ENCODE measurements at places on chromosomes 12 and 14.

DNA sequence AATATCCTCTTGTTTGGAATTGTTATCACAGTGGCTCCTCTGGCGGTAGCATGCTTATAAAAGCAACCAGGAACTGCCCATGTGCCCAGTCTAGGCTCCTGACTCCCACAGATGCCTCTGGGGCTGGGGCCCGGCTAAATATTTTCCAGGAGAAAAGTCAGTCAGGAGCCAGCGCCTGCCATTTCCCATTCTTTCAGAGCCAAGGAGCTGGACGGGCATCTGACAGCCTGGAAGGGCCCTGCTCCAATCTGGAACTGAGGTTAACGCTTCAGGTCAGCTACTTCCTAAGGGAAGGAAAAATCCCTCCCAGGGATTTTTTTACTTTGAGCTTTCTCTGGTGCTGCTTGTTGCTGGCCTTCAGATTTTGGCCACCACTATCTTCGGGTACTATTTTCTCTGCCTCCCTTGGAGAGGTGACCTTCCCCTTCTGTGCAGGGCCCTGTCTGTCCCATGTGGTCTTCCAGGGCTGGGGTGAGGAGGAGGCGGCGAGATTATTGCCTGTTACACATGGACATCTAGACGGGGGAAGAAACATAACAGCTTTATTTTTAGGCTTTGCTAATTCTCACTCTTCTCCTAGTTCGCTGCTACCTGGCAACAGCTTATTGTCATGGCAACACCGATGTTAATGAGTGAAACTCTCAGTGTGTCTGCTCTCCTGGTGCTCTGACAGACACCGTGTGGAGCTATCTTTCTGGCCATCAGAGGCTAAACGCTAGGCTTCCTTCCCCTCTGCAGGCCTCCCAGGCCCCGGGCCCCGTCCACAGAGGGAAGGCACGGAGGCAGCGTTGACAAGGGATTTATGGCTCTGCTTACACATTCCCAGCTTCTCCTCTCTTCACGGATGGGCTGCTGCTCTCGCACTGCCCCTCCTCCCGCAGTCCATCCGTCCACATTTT, 160.4 kb downstream of the CACNA1C start:
- no peak for DNase-seq

- DNase-seq, result no peak
Measured at GRCh38 chr12:53950437-53950773, 4.3 kb upstream of the HOXC12 start.

DNA sequence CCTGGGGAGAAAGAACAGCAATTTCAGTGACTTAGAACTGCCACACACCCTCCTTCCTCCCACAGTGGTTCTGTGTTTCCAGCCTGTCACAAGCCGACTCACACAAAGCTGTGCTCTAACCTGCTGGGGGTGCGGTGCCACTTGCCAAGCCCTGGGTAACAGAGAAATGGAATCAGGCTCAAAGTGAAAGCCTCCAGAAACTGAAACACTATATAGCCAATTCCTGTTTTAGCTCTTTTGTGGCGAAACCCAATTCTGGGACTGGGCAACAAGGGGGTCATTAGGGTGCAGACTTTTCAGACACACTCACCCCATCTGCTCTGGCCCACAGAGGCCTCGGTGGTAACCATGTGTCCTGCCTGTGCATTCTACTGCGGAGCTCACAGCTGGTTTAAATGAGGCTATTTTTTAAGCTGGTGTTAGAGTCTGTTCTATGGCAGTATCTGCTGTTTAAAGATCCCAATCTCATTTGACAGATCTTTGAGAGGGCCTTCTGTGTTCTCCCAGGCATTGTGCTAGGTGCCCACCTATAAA, 15.2 kb upstream of the ACTR6 start:
- no peak for DNase-seq

GRCh38 chr12:58233886-58234285, 292.5 kb downstream of the ATP23 start:
- DNase-seq, result no peak

DNA sequence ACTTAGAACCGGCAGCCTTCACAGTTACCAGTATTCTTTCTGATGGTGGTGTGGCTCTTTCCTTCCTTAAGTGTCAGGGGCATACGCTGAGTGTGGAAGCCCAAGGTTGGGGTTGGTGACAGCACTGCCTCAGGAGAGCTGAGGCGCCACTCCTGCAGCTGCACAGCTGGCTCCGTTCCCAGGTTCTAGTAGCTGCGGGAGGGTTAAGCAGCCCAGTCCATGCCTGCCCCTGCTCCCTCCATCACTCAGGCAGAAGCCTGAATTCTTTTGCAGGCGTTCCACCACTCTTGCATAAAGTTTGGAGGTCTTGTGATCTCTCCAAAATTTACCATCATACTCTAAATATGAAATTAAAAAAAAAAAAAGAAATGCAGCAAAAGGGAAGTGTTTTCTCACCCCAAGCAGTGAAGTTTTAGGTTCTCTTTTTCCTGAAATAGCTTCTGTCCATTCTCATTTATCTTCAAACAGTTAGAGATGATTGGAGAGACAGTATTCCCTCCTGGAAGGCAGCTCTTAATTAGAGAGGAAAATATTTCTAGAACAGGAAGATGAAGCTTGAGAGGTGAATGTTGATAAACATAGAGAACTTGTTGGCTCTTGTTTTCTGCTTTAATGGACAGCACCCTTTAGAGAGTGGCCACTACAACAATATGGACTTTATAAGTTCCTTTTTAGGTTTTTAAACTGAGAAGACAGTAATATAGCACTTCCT, 136.1 kb downstream of the FGD4 start:
- peak; percentile 92 for DNase-seq

- DNase-seq, result no peak
Measured at GRCh38 chr12:53063708-53064612, 14.1 kb downstream of the TNS2 start.

GRCh38 chr14:36502558-36503508, 17.2 kb downstream of the NKX2-1 start:
- DNase-seq, result peak; percentile 89

DNA sequence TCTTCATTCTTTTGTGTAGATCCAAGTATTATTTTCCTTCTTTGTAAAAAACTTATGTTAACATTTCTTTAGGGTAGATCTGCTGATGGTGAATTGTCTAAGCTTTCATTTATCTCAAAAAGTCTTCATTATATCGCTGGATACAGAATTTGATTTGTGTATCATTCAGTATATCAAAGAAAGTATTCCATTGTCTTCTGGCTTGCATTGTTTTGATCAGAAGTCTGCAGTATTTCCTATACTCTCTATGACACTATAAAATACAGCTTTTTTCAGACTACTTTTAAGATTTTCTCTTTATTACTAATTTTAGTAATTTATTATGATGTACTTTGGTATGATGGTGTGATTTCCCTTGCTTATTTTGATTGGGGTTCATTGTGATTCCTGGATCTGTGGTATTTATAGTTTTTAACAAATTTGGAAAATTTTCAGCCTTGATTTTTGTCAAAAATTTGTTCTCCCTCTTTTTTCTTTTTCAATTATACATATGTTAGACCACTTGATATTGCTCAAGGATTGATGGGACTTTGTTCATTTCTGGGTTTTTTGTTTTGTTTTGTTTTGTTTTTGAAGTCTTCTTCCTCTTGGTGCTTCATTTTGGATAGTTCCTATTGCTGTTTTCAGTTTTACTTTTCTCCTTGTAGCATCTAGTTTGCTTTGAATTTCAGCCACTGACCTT, 176.5 kb downstream of the ZFP36L1 start:
- no peak for DNase-seq

DNA sequence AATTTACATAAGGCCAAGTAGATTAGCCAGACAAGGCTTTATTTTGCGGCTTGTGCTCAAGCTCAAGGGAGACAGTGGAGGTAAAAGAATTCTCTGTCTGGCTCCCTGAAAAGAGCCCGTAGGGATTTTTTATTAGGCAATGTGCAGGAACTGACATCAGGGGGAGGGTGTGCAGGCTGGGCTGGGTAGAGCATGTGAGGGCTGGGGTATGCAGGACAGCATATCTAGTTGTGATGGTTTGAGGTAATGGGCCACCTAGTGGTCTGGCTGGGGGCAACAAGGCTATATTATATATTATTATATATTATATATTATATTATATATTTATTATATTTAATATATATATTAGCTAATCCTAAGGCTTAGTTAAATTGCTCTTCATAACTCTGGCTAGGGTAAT, 102.1 kb downstream of the TMEM117 start:
- DNase-seq, result no peak

DNA sequence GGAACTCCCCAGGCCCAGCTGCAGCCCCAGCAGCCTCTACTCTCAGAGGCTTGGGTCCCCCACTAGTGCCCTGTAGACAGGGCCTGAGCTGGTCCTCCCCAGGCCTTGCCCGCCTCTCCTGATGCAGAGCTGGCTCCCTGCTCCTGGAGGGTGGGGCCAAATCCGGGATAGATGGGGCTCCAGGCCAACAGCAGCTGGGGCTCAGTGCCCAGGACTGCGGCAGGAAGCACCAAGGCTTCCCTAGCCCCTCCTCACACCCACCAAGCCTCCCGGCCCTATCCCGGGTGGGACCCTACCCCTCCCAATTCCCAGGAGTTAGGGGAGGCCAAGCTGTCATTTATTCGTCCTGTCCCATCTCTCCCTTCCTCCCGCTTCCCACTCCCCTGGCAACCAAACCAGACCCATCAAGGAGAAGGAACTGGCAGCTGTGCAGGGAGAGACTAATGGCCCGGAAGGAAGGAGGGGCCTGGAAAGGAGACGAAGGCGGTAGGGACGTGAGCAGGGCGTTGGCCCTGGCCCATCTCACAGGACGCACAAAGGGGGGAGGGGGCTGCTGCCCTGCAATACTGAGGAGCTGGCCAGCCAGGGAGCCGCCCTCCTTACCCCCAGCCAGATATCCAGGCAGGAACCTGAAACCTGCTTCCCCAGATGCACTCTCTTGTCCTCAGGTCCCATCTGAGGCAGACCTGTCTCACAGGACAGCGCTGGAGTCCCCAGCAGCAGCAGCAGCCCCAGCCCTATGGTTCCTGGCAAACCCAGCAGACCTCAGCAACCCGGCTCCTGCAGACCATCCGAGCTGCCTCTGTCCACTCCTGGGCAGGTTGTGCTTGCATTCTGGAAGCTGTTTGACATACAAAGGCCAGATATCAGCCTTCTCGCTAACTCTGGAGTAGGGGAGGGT, 1.6 kb upstream of the PRPH start:
- DNase-seq, result no peak

DNA sequence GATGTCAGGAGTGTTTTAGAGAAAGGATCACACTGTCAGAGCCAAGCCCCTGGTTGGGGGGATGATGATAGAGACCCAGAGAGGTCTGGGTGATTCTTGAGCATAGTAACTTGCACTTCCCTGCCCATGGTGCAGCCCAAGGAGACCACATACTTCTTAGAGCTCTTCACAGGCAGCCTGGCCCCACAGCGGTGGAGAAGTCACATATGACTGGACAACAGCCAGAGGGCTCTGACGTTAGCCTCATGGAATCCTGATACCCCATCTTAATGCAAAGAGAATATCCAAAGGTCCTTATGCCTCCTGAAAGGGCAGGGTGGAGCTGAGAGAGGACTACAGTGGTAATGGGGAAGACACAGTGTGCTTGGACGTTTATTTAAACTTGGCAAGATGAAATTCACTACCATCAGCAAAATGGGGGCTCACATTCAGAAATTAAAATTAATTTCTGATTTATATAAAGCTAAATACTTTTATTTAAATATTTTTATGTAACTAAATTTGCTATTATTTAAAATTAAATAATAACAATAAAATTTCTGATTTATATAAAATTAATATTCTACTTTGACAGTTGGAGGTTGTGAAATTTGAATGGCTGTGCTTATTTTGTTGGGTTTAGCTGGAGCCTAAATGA, 131.3 kb downstream of the KTN1 start:
- no peak for DNase-seq

DNA sequence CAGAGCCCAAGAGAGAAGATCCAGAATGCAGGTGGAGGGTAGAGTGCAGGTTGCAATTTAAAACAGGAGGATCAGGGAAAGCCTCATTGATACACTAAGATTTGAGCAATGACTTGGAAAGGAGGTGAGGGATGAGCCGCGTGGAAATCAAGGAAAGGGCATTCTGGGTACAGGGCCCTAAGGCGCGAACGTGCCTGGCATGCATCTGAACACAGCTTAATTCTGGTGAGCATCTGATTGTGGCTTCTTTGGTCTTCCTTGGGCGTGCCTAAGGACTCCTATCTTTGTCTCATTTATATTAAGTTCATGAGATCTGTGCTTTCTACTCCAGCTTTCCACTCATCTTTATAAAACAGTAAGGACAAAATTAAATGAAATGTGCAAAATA, 79.3 kb downstream of the NTF3 start:
- DNase-seq, result no peak

DNA sequence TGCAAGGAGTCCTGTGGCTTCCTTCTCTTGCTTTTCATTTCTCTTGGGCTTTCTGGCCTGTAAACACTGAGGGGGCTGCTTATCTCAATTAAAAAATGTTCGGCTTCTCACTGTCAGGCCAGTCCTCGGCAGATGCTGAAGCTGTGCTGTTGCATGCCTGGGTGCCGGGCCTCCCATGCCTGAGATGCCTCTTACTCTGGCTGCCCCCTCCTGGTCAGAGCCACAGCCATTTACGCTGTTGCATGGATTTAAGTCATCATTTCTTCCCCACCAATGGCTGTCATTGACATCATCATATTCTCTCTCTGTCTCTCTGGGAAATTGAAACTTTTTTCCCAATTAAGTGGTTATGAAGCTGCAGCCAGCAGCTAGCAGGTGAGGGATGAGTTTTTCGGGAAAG, 53.7 kb downstream of the FOXN4 start:
- DNase-seq, result no peak

DNA sequence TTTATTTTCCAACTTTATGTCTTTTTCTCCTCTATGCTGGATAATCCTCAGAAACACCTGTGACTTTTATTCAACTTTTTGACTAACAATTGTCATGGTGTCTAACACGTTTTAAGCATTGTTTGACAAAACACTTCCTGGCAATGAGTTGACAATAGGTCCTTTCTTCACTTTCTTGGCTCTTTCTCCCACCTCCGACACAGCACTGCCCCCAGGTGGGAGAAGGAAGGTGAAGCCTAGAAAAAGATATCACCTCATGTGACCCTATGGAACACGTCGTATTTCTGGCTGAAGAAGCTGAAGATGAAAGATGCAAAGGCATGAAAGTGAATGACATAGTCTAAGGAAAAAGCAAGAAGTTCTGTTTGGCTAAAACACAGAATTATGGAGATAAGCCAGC, 430.0 kb downstream of the ETNK1 start:
- peak; percentile 18 for DNase-seq

GRCh38 chr12:41636653-41637052, 448.5 kb downstream of the PDZRN4 start:
- DNase-seq, result no peak

DNA sequence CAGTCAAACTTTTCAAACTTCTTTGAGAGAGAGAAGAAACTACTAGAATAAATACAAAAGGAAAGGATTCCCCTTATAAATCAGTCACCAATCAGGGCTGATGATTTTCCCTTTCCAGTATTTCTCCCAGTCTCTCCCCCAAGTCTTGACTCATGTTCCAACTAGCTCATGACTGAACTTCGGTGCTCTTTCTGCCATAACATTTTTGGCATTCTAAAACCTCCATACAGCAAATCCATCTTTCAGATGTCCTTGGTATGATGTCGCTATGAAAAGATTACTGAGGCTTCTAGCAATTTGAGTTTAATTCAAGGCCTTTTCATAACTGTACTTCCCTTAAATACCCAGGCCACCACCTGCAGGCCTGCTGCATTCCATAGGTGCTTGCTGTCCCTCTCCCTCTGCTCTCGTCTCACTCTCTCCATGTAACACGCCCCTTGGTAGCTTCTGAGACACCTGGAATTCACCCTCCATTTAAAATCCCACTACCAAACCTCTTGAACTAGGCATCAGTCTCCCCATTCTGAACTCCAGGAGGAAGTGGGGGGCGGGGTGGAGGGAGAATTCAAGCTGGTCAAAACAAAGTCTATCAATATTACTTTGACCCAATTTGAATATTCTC, 2.4 kb downstream of the PRKD1 start:
- no peak for DNase-seq

- DNase-seq, result no peak
Measured at GRCh38 chr14:43341921-43342320, 1165.2 kb downstream of the FSCB start.

All from NCI-H1105 (cell line).